ENCODE measurements at places on chromosomes 4 and X.

DNA sequence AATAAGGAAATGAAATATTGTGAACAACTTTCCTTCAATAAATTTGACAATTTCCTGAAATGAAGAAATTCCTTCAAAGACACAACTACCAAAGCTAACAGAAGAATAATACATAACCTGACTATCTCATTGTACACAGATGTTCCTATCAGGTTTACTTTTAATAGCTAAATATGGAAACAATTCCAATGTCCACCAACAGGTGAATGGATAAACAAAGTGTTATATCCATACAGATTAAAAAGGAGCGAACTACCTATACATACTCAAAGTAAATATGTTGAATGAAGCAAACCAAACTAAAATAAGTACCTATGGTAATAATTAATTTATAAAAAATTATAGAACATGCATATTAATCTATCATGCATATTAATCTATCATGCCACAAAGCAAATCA lies 554.9 kb downstream of the PPP4R3C start:
- DNase-seq, result no peak

- no peak for DNase-seq
These were observed 91.9 kb upstream of the KLHL13 start for GRCh38 chrX:118208481-118208880.

DNA sequence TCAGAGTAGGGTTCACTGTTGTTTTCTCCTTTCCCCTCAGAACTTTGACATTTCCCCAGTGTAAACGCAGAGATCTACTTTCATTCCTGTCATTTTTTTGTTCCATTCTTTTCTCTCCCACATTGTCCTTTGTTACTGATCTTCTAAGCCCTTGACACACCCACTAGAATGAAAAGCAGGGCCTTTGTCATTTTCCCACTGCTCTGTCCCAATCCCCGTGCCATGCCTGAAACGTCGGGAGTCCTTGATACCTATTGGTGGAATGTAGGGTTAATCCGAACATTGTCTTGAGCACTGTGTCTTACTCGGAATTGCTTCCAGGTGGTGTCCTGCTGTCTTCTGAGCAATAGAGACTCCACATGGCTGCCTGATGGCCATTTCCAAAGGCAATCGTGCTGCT lies 887.1 kb upstream of the FRG1 start:
- no peak for DNase-seq

GRCh38 chr4:13544606-13545393 lies 492 bp upstream of the NKX3-2 start:
- DNase-seq, result peak; percentile 56

GRCh38 chr4:186472948-186473347 lies 82.4 kb downstream of the MTNR1A start:
- peak; percentile 15 for DNase-seq

- DNase-seq, result no peak
These were observed 45.3 kb upstream of the HMX1 start for GRCh38 chr4:8916906-8917305.

- DNase-seq, result no peak
These were observed 34.7 kb downstream of the NUP62CL start for GRCh38 chrX:107171369-107172102.

GRCh38 chrX:132594999-132595398 lies 106.2 kb upstream of the MBNL3 start:
- DNase-seq, result no peak

GRCh38 chr4:170853422-170854021 lies 763.8 kb upstream of the AADAT start:
- DNase-seq, result peak; percentile 19

DNA sequence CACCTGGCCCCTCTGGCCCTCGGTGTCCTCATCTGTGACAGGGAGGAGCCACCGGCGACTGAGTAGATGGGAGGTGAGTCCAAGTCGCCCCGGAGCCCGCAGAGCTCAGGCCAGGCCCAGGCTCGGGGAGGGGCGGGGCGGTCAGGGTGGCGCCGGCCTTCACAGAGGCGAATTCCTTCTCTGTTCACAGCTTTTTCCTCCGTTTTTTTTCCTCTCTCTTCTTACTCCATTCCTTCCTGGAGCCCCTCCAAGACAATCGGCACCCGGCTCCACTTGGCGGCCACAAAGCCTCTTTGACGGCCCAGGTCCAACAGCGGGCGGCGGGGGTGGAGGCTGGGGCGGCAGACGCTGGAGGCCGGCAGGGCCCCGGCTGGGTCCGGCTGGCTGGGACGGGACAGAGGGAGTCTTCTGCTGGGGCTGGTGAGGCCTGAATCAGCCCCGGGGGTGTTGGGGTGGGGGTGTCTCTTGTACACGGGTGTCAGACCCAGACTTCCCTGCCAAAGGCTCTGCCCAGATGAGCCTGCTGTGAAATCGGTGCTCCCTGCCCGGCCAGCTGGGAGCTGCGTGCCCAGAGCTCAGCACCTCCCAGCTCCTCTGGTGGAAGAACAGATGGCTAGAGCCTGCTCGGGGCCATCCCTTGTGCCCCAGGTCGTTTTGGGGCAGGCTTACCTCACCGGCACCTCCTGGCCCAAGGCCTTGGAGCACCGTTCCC lies 22.6 kb downstream of the FGFRL1 start:
- no peak for DNase-seq

DNA sequence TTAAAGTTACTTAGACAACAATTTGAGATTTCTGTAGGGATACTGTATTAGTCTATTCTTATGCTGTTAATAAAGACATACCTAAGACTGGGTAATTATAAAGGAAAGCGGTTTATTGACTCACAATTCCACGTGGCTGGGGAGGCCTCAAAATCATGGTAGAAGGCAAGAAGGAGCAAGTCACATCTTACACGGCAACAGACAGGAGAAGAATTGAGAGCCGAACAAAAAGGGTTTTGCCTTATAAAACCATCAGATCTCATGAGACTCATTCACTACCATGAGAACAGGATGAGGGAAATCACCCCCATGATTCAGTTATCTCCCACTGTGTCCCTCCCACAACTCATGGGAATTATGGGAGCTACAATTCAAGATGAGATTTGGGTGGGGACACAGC lies 11.0 kb downstream of the PTTG2 start:
- DNase-seq, result no peak

Data from HS-5 (cell line).